ENCODE measurements at places on chromosomes 3 and 15.

- no peak for DNase-seq
Observed at GRCh38 chr3:191401775-191402357, 59.1 kb upstream of the PYDC2 start.

DNA sequence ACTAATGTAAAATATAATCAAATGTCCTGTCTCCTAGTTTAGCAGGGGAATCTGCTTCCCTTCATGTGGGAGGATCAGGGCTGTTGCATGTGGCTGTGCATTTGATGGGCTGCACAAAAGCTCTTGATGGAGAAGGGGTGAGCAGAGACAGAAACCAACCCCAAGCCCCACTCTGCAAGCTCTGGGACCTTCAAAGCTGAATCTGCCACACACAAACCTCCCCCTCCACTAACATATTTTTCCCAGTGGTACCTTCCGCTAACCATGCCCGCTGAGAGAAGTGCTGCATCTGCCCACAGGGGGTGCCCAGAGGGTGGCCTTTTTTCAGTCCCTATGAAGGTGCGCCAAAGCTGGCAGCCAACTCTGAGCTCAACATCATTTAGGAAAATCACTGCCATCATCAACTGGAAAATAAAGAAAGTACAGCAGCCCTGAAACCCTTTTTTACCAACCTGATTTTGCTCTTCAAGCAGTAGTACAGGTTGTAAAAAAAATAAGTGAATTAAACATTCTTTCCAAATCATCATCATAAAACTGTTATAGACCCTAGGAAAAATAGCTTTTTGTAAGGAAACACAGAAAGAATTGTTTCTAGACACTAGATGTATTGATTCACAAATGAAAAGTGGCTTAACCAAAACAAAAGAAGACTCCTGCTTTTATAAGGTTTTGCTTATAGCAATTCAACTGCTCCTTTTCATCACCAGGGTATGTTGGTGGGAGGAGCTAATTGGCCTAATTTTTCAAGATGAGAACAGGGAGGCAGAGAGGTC, 97.0 kb downstream of the HHLA2 start:
- DNase-seq = no peak

- DNase-seq = no peak
Observed at GRCh38 chr3:191005790-191006189, 143.3 kb upstream of the GMNC start.

DNA sequence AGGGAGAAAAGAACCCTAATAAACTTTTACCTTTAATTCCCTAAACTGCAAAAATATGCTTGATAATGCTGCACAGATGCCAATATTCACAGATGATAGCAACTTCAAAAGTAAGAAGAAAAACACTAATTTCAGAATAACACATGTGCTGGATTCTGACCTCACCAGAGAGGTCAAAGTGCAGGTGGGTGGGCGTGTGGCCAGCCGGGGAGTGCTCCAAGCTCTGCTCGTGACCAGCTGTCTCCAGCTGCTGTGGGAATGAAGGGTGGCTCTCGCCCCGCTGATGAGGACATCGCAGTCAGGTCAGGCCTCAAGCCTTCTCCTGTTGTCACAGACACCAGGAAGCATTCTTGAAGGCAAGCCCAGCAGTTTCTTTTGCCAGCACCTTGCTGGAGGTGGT, 57.1 kb downstream of the ADAMTS17 start:
- no peak for DNase-seq

GRCh38 chr3:197782230-197782629, 8.8 kb upstream of the LRCH3 start:
- DNase-seq = no peak

DNA sequence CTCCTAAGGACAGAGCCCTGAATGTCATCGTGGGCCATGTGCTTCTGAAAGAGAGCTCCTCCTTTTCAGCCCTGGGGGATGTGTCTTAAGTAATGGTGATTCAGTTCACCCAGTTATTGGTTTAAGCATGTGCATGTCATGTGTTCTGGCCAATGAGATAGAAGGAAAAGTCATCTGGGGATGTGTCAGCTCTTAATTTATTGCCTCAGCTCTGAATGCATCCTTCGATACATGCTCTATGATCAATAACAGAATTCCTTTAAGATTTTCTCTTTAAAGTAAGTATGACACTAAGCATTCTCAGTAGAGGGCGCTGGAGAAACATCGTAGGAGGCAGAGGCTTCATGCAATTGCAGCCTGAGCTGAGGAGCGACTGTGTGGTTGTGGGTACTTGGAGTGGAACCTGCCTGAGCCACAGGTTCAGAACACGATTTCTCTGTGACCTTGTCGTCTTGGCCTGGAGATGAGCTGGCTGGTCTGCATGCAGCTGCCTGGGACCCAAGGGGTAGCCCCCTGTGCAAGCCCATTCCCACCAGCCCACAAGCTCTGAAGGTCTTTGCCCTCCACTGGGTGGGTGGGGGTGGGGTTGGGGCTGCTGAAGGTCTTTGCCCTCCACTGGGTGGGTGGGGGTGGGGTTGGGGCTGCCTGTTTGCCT, 69.5 kb downstream of the C3orf38 start:
- peak; percentile 48 for DNase-seq

DNA sequence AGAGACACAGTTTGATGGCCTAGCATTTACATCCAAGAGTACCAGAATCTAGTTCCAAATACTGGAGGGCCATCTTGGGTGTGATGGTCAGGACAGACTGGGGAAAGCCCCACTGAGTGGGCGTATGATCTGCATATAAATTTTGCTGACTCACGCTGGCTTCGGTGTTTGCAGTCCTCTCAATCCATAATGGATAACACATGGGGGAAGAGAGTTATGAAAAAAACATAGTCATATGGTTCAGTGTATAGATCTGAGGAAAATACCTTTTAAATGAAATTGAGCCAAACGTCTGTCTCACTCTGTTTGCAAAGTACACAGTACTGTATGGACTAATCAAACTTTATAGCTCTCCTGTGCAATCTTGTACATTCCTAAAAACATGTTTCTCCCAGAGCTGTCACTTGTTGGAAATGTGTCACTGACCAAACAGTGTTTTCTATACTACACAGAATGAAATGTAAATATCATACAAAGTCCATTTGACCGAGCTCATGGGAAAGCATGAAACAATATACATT, 125.3 kb upstream of the THBS1 start:
- DNase-seq = no peak

DNA sequence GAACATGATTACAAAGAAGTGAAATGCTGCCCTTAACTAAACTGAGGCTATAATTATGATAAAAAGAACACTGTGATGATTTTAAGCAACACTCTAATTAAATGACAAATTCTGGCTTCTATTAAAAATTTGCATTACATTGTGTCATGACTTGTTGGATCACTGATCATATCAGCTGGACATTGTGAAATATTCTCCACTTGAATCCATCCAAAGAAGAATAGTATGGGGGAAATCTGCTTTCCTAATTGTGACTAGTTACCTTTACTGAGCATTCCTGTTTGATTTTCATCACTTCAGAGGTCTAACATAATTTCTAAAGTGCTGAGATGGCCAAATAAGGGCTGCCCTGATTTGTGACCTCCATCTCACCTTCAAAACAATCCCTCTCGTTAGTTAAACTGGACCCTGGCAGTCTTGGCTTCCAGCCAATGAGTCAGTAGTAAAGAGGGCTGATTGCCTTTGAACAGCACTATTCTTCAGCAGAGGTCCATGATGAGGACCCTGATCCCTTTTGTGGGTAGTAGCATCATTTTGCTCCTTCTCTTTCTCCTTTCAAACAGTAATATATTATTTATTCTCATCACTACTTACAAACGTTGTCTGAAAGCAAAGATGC, 53.5 kb upstream of the LEKR1 start:
- no peak for DNase-seq

DNA sequence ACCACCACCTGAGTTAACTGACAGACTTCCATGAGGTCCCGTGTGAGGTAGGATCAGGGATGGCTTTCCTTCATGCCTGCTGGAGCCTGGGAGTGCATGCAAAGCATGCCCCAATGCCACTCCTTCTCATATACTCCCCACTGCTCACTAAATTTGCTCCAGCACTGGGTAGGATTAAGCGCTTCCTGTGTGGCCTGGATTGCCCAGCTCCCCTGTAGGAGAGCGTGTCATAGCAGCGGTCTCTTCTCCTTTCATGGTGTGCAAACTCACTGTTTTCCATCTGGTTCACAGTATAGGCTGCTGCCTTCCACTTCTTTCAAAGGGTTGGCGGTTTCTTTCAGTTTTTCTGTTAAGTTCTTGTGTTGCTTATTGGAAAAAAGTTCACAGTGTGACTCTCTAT, 34.1 kb upstream of the ABI3BP start:
- DNase-seq = no peak

- no peak for DNase-seq
Observed at GRCh38 chr3:101102678-101103296, 109.6 kb upstream of the ABI3BP start.

DNA sequence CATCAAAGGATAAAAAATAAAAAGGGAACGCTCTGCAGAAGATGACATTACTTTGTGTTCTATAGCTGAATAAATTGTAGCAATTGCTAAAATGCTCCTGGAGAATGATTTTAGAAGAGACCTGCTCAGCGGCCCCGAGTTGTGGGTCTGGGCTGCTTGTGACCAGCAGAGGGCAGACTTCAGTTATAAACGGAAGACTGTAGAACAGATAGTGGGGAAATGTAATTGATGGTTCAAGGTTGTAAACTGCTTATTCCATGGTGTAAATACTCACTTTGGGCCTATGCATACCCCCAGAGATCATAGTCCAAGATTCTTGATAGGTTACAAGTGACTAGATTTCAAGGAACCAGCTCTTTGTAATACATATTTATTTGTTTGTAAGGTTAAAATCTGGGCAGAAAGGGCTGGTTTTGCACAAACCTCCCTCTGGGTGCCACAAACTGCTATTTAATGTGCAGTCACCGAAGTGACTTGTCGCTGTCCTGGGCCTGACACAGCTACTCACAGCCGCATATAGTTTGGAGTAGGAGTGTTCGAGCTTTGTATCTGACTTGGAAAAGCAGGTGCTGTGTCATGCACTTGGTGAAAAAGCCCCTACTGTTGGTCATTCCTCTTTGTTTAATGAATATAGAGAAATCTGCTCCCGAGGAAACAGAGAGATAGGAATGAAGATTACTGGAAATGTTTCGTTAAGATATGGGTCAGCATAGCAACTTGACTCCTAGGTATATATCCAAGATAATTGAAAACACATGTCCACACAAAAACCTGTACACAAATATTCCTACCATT, 34.7 kb upstream of the NDUFB4 start:
- peak; percentile 38 for DNase-seq

DNA sequence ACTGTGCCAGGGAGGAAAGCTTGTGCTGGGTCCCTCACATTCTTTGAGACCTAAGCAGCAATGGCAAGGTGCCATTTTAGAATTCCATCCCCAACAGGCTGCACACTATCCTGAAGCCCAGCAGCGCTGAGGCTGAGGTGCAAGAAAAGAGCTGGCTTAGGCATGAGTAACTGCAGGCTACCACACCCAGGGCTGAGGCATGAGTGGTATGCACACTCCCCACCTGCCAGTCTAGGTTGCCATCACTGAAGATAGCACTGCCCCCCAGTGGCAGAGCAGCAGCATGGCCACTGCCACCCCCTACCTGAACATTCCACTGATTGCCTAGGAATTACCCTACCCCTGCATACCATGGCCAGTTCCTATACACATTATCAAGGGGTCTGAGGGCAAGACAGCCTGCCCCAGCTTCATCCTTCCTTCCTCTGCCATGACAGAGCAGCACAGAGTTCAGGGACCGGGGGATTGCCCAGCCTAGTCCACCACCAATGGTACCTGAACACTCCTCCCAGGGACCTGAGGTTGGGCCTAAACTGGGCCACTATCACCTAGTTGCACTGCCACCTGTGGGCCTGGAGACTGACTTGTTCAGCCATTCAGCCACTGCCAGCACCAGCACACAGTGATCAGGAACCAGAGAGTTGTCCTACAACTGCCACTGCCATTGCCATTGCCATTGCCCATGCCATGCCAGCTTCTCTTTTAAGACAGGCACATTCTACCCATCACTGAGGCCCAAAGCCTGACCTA, 129.8 kb downstream of the SATB1 start:
- DNase-seq = peak; percentile 6

- DNase-seq = no peak
Observed at GRCh38 chr3:14130707-14131106, 5.9 kb downstream of the TMEM43 start.

GRCh38 chr3:185521349-185522138, 22.7 kb upstream of the TMEM41A start:
- DNase-seq = no peak

- DNase-seq = no peak
Observed at GRCh38 chr3:184868477-184868876, 56.5 kb downstream of the VPS8 start.

GRCh38 chr3:89606151-89606550, 498.7 kb downstream of the EPHA3 start:
- DNase-seq = no peak
